AG09319 (cell line): ENCODE measurements at places on chromosomes 3 and 15.

GRCh38 chr3:116037954-116038911 is 407.1 kb downstream of the LSAMP start:
- DNase-seq, result no peak

DNA sequence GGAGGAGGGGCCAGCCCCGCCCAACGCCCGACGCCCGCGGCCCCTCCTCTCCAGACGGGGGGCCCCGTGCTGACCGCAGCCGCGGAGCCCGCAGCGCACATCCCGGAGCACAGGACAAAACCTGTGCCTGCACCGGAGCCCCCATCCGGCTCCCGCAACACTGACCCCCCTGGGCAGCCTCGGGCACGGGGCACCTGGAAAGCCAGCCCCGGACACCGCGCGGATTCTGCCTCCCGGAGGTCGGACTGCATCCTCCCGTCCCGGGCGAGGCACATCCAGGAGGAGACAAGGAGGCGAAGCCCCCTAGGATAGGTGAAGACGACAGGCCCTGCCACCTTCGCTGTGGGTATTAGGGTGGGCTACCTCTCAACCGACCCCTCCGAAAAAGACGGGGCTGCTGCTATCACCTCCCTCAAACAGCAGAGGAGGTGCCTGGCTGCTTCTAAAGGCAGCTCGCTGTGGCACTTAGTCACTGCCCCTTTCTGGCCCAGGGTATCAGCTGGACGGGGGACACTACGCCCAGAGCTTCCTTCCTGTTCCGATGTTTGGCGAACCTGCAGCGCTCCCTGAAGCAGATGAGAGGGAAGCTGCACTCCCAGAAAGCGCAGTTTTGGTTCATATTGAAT is 10.6 kb downstream of the XXYLT1 start:
- DNase-seq, result no peak

DNA sequence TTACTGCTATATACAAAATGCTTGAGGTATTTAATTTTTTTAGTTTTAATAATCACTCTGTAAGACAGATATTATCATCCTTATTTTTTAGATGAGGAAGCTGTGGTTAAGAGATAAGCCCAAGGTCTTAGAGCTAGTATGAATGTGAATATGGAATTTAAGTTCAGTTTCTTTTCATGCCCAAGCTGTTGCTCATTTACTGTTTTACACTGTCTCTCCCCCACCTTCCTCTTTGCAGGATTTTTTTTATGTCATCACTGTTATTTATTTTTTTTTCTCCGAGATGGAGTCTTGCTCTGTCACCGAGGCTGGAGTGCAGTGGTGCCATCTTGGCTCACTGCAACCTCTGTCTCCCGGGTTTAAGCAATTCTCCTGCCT is 22.5 kb downstream of the MAP2K5 start:
- no peak for DNase-seq

DNA sequence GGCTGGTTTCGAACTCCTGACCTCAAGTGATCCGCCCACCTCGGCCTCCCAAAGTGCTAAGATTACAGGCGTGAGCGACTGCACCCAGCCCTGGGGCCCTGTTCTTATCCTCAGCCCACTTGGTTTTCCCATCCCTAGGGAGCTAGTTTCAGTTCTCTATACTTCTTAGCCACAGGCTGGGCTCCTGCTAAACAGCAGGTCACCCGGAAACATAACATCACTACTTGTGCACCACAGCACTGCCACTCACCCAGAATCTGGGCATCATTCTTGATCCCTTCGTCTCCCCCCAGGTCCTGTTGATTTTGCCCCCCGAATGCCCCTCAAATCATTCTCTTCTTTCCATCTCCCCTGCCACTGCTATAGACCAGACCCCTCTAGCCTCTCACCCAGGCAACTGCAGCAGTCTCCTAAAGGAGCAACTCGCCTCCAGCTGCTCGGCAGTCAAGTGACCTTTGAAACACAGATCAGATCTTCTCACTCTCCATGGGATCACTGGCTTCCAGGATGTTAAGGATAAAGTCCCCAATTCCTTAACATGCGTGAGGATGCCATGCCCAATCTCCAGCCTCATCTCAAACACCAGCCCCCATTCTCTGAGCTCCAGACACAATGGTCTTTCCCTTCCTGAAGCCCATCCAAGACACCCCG is 5.6 kb upstream of the AP3S2 start:
- no peak for DNase-seq

DNA sequence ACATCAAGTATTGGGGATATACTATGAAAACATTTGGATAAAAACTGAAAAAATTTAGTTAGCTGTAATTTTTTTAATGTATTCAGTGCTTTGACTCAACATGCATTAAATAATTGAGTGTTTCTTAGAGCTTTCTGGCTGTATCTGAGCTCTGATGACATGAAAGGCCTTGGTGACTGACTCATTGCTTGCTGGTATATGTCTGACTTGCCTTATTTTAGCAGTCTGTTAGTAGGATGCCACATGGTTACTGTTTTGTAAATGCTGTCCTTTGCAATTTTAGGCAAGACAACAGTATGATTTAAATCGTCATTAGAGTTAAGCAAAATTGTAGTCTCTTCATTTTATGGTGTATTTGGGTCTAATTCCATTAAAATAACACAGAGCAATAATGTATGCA is 199.2 kb downstream of the GHSR start:
- no peak for DNase-seq
